ENCODE measurements at places on chromosomes 13 and 19.

- DNase-seq: peak; percentile 62
These were observed 1.6 kb upstream of the ADAMTS10 start for GRCh38 chr19:8611877-8612806.

GRCh38 chr19:5224480-5224879, 116.1 kb downstream of the PTPRS start:
- no peak for DNase-seq

DNA sequence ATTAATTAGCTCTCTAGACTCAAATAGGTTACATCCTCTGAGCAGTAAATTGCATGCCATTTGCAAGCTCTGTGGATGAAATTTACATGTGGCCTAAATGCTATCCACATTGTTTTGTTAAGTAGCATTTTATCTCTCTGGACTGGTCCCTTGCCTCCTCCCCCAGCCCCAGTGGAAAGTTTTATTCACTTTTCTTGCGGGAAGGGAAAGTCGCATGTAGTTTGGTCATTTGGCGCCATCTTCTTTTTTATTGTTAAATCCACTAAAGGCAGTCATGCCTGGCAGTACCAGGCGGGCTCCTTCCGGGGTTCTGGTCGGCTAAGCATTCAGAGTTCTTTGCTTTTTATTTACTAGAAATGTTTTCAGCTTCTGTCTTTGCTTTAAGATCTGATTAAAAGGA, 188.7 kb downstream of the TM9SF2 start:
- DNase-seq: no peak

DNA sequence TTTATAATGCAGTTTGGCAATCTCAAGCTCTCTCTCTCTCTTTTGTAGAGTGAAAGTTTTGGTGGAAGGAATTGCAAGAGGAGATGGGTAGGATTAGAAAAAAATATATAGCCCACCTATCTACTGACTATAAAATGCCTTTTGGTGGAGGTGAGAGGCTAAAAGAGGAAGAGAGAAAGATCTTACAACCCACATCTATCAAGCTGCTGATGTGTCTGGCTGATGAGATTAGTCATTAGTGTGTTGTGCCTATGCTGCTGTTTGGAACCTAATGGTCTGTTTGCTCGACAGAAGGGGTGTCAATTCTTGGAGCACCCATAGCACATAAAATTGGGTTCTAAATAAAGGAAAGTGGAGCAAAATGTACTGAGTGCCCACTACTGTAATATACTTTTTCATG, 411.0 kb downstream of the HS6ST3 start:
- DNase-seq: no peak

DNA sequence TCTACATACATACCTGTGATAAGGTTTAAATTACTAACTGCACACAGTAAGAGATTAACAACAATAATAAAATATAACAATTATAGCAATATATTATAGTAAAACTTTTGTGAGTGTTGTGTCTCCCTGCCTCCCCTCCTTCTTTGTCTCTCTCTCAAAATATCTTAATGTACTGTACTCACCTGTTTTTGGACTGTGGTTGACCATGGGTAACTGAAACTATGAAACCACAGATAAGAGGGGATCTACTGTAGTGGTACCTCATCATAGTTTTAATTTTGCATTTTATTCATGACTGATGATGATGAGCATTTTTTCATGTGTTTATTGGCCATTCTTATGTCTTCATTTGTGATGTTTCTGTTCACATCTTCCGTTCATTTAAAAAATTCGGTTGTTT, 104.5 kb downstream of the NBEA start:
- no peak for DNase-seq

DNA sequence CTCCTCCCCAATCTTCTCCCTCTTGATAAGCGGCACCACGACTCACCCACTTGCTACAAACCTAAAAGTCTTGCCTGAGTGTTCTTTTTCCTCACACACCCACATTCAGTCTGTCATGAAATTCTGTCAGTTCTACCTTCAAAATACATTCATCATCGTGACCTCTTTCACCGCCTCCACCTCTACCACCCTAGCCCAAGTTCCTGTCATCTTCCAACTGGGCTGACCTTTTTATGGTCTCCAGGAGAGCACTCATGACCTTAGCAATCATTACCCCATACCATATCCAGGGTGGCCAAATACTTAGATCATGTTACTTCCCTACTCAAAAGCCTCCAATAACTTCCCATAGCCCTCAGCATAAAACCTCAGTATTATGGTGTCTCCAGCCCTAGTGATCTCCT, 110.4 kb upstream of the TSC22D1 start:
- DNase-seq: no peak

- no peak for DNase-seq
These were observed 12.2 kb downstream of the TJP3 start for GRCh38 chr19:3720349-3720917.

GRCh38 chr13:45807520-45808099, 43.9 kb downstream of the SIAH3 start:
- DNase-seq: peak; percentile 51

- DNase-seq: no peak
These were observed 188.5 kb upstream of the UBL3 start for GRCh38 chr13:30038884-30039283.

DNA sequence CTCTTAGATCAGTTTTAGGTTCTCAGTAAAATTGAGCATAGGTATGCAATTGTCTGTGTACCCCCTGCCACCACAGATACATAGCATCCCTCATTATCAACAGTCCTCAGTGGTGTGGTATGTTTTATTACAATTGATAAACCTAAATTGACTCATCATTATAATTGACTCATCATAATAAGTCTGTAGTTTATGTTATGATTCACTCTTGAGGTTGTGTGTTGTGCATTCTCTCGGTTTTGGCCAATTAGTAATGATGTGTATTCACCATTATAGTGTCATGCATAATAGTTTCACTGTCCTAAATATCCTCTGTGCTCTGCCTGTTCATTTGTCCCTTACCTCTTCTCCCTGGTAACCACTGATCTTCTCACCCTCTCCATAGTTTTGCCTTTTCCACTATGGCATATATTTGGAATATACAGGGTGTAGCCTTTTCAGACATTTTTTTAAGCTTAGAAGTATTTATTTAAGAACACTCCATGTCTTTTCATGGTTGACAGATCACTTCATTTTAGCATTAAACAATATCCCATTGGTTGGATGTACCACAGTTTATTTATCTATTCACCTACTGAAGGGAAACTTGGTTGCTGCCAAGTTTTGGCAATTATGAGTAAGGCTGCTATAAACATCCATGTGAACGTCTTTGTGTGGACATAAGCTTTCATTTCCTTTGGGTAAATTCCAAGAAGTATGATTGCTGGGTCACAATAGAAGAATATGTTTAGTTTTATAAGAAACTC, 1620.6 kb upstream of the MIR17HG start:
- no peak for DNase-seq

GRCh38 chr19:44869733-44870470, 21.2 kb upstream of the TOMM40 start:
- DNase-seq: no peak

DNA sequence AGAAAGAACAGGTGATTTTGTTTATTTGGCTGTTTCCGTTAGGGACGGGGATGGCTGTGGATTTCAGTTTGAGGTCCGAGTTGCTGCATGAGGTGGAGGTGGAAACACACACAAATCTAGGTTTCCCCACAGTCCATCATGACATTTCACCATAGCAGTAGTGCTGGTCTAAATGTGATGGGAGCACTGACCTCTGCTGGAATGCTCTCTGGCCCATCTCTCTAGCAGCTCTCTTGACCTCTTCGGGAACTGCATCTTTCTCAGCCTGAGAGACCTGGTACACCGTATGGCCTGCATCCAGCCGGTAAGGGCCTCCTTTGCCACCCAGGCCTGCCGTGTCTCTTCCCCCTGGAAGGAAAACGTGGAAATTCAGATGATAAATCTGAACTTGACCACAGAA, 154.0 kb downstream of the RGCC start:
- DNase-seq: no peak

DNA sequence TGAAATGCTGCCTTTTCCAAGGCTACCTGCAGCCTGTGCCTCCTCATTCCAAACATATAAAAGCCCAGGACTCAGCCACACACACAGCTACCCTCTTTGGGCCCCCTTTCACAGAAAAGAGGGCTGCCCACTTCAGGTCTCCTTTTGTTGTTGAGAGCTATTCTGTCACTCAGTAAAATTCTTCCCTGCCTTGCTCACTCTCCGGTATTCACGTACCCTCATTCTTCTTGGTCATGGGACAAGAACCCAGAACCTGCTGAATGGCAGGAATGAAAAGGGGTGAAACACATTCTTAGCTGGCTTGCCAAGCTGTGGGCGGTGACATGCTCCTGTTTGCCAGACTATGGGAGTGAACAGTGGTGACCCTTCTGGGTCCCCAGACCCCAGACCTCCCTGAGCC, 338.0 kb upstream of the ATXN8OS start:
- no peak for DNase-seq

GRCh38 chr13:94033098-94033497, 446.4 kb downstream of the DCT start:
- DNase-seq: no peak

- DNase-seq: no peak
These were observed 55.7 kb downstream of the KLF2 start for GRCh38 chr19:16380314-16380695.

- DNase-seq: peak; percentile 38
These were observed 2.7 kb upstream of the NOP53 start for GRCh38 chr19:47742634-47743033.

DNA sequence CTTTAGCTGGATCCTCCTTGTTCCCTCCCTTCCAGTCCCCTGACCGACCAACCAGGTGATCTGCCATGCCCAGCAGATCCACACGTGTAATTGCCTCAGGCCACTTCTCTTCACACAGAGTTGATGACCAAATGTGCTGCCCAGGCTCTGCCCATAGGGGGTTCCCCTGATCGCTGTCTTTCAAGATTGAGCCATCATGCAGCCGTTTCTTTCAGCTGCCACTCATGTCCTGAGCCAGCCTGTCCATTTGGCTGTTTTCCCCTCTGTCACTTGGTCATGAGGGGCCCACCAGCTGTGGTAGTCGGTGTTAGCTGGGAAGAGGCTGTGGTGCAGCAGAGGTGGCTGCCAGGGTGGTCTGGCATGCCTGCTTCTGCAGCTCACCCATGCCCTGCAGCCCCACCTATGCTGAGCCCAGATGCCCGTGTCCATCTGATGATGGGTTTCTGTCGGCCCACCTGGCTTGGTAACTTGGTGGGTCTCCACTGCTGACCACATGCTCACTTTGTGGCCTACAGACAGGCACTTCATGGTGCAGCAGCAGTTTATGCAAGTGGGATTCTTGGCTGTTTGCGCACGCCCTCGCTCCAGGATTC, 35.6 kb upstream of the GPR183 start:
- DNase-seq: no peak

- peak; percentile 44 for DNase-seq
These were observed 5.9 kb upstream of the CACNG7 start for GRCh38 chr19:53903055-53903680.

GRCh38 chr13:72804301-72804700, 22.4 kb downstream of the PIBF1 start:
- no peak for DNase-seq

DNA sequence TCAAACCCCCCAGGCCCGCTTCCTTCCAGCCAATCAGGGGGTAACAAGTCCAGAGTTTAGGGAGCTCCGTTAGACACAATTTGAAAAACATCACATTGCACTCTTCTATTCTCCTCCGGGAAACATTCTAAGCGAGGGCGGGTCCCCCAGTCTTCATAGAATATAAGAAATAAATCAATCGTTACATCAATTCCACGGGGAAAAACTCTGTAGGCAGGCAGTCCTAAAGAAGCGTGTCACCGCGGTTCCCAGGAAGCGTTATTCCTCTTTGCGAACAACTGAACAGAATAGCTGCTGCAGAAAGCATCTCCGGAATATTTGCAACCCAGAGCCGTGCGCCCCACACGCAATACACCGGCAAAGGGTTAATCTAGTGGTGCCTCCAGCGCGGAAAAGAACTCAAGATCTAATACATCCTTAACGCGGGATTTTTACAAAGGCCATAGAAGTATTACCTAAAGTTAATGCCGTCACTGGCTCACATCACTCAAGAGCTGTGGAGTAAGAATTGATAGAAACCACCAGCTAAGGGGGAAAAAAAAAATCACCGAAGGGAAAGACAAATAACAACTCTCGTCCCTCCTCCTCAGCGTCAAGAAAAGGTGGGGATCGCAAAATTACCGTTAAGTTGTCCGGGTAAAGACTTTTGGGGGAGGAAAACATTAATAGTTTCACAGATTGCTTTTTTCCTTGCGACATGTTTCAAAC, 65.1 kb downstream of the KCNRG start:
- DNase-seq: peak; percentile 81

GRCh38 chr13:38417727-38418126, 68.1 kb downstream of the UFM1 start:
- DNase-seq: no peak

DNA sequence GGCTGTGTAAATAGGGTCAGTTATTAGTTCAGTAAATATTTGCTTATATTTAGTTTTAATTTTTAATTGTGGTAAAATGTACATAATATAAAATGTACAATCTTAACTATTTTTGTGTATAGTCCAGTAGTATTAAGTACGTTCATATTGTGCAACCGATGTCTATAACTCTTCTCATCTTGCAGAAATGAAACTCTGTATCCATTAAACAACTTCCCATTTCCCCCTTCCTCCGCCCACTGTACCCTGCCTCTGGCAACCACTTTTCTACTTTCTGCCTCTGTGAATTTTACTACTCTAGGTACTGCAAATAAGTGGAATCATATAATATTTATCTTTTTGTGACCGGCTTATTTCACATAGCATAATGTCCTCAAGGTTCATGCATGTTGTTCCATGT, 24.4 kb downstream of the UBAC2 start:
- no peak for DNase-seq

DNA sequence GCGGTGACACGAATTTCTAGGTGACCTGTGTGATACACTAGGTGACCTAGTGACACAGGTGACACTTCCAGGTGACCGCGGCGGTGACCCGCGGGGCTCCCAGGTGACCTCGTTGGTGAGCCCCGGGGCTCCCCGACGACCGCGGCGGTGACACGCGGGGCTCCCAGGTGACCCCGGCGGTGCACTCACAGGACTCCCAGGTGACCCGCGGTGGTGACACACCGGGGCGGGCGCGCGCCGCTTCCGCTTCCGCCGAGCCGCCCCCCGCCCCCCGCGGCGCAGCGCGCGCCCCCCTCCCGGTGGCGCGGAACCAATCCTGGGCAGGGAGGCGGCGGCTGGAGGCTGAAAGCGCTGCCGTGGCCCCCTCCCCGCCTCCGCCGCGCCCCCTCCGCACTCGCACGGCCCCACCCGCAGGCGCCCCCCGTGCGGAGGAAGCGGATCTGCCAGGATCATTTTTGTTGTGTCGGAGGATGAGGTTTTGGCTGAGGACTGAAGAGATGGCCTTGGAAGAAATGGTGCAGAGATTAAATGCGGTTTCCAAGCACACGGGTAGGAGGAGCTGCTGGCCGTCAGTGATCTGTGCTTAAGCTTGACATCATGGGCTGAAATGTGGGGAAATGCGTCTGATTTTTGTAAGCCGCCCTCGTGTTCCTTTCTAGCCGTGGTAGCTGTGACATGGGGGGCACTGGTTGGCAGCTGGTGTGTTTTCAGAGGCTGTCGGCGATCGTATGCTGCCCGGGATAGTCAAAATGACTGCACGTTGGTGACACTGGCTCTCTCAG, at the start of gene MCF2L:
TSS of gene MCF2L (plus strand) at position 305 of the 782 bp plus-strand sequence. CDS start at position 471, 166 bp downstream.
- DNase-seq: peak; percentile 85

DNA sequence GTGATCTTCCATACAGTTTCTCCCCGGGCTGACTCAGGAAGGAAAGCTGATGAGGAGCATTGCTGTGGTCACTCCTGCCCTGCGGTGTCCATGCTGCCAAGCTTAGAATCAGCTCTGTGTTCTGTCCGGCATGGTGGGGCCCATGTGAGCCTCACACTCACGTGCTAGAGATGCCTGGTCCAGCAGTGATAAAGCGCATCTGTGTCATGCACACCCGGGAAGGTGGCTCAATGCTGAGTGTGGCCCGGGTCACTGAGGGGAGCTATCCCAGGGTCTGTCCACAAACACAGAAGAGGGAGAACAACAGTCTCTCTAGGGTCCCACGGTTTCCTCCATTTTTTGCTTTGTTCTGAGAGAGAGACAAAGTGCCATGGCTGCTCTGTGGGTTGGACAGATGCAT, 3.5 kb upstream of the LILRB1 start:
- DNase-seq: no peak
